ENCODE measurements at places on chromosomes 1 and 21.

- DNase-seq, result no peak
Measured at GRCh38 chr1:3327936-3328590, 126.4 kb upstream of the ARHGEF16 start.

GRCh38 chr1:53733447-53733931 is 5.5 kb downstream of the GLIS1 start:
- no peak for DNase-seq

- peak; percentile 74 for DNase-seq
Measured at GRCh38 chr1:226870401-226871279, at the start of gene PSEN2. TSS of gene PSEN2 (plus strand) at chr1:226870616. CDS start at chr1:226881908, 11,292 bp downstream.

DNA sequence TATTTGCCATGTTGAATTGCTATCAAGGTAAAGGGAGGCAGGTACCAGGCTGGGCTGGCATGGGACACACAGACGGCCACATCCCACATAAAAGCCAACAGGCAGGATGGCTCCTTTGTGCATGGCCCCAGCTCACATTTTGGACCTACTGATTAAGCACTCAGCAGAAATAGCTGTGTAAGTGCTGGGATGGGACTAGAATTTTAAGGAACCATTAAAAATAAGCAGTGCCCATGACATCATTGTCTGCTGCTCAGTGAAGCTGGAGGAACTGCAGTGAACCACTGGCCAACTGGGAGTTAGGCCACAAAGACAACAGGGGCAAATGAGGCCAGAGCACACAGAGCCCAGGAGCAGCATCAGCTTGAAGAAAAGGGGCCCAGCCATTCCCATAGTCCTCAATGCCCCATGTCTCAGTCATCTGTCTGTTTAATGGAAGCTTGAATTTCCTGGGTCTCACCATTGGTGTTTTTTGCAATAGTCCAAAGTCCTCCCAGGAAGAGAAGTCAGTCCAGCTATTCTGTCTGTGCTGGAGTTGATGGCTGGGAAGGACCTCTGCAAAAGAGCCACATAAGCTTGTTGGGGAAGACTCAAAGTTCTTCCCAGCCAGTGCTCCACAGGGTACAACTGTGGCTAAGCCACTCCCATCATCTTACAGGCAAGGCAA is 45.3 kb upstream of the TNR start:
- no peak for DNase-seq

- no peak for DNase-seq
Measured at GRCh38 chr1:183276386-183277080, 90.5 kb downstream of the LAMC2 start.

DNA sequence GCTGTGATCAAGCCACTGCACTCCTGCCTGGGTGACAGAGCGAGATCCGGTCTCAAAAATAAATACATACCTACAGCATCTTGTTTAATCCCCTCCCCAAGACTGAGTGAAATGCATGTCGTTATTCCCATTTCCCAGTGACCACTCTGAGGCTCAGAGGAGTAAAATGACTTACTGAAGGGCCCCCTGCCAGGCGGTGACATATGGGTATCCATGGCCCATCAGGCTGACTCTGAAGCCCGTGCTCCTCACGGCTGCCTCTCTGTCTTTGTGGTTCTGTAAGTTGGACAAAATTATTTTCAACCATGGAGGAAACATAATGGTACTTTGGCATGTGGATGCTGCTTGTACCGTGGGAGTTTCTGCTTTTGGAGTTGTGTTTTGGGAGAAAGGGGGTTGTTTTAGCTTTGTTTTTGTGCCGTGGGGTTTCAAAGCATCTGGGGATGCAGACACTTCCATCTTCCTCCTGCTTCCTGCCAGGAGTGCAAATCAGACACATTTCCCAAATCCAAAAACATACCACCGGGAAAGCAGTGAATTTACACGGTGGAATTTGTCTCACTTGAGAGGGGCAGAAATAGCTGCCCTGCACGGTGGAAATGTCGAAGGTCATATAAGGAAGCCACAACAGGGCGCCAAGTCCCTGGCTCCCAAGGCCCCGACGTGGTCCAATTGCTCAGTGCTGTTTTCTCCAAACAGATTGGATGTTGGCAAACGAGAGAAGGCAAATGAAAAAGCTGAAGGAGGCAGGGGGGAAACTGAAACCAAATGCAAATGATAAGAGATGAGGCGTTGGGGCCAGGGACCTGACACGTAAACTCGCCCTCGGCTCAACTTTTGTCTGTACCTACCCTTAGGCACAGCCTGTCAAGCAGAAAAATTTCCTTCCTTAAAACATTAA is 17.1 kb upstream of the PINK1 start:
- no peak for DNase-seq

DNA sequence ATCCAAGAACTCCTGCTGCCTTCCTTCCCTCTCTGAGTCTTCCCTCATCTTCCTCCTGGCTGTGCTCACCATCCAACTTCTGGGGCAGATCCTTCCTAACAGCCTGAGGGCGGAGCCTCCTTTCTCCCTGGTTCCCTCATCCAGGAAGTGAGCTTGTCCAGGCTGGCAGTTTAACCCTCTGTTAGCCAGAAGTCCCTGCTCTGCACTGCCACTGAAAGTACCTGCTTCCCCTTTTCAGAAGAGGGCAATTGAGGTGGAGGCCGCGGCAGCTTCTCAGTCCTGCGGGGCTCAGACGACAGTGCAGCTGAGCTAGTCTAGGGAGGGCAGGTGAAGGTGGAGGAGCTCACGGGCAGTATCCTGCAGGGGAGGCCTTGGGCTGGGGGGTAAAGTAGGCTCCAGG is 149.1 kb downstream of the FCRL5 start:
- no peak for DNase-seq

- DNase-seq, result no peak
Measured at GRCh38 chr1:53305650-53306049, 22.2 kb downstream of the LRP8 start.

DNA sequence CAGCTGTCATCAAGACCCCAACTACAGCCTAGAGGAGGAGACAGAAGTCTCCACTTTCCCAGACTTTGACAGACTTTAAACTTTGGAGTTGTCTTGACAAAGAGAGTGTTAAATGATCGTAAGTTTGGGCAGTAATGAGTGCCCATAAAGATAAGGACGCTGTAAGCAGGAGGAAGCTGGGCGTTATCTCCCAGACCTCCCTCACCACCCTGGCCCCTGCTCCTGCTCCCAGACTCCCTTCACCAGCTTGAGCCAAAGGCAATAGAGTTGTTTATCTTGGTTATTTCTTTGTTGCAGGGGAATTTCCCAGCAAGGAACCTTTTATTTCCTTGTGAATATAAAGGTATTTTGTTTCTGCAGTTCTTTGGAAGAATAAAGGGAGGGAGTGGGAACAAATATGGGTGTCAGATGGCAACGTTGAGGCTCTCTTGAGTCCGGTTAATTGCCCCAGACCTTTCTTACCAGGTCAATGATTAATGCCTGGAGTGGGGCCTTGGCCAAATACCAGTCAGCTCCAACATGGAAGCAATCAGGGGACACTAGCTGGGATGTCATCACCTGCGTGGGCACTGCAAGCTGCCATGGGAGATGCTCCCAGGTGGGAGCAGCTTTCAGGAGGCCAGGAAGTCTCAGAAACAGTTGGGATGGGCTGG is 4.4 kb downstream of the PIGR start:
- DNase-seq, result no peak

DNA sequence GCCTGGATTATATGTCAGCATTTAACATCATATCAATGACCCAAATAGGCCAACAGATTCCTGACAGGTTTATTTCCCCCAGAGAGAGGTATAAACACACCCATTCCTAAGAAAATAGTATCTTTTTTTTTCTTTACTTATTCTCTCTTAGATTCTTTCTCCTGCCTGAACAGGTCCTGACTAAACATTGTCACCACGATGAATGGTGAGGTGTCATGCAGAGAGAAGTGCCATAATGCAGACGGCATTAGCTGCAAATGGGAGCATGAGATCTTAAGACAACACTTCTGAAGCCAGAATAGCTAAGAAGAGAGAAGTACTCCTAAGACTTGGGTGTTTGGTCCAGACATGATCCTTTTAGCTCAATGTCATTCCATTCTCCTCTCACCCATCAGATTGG is 131.3 kb downstream of the ZNF648 start:
- no peak for DNase-seq

- no peak for DNase-seq
Measured at GRCh38 chr1:34929497-34929852, at the start of gene DLGAP3. TSS of gene DLGAP3 (minus strand) at chr1:34929650. CDS start at chr1:34905383, 24,267 bp downstream.

- DNase-seq, result no peak
Measured at GRCh38 chr1:178723546-178723945, 1.5 kb upstream of the RALGPS2 start.

DNA sequence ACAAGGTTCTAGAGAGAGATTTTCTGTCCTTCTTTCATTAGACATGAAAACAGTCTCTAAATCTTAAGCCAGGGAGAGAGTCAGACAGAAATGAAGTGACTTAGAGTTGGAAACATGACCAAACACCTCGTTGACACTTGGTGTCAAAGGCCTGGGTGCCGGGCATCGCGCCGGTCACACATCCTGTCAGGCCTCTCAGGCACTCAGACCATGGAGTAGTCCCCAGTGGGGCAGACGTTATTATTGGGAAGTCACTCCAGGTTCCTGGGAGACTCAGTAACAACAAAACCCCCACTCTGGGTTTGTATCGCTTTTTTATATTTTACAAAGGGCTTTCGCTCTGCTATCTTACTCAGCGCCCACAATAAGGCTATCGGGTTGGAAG is 25.8 kb downstream of the KCNN3 start:
- DNase-seq, result no peak

- DNase-seq, result peak; percentile 65
Measured at GRCh38 chr1:63920154-63921117, 146.6 kb downstream of the ROR1 start.

DNA sequence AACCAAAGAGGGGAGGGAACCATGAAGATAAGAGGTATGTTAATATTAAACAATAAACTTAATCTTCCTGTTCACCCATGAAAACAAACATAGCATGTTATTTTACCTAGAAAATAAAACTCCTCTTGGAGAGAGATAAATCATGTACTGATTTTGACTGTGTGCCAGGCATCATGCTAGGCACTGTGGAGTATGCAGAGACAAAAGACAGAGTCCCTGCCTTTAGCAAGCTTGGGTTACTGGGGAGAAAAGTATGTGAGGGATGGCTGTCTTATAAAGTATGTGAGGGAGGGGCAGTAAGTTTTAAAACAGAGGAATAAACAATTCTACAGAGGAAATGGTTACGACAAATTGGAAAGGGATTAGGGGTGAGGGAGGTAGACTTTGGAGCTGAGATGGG is 129.5 kb upstream of the BEND5 start:
- DNase-seq, result no peak

GRCh38 chr1:66757722-66758240 is 5.5 kb downstream of the DYNLT5 start:
- DNase-seq, result no peak

- DNase-seq, result no peak
Measured at GRCh38 chr1:189804352-189804751, 673.3 kb downstream of the BRINP3 start.

GRCh38 chr1:89530444-89531089 is 5.9 kb downstream of the LRRC8B start:
- no peak for DNase-seq

GRCh38 chr1:223815020-223815853 is 30.5 kb downstream of the TP53BP2 start:
- no peak for DNase-seq

- no peak for DNase-seq
Measured at GRCh38 chr1:188425687-188426086, 1596.9 kb downstream of the PLA2G4A start.

DNA sequence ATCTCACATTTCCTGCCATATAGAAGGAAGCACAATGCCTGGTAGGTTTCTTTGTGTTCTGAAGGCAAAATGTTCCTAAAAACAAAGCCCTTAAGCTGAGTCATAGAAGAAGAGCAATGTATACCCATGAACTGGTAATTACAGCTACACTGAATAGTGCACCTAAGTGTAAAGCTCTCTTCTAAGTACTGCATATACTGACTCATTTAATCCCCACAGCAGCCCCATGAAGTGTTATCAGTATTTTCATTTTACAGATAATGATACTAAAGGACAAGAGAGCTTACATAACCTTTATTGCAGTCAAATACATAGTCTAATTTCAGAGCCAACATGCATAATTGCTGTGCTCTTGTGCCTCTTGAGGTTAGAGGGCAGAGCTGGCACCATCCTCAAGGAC is 239.9 kb downstream of the DPYD start:
- no peak for DNase-seq

DNA sequence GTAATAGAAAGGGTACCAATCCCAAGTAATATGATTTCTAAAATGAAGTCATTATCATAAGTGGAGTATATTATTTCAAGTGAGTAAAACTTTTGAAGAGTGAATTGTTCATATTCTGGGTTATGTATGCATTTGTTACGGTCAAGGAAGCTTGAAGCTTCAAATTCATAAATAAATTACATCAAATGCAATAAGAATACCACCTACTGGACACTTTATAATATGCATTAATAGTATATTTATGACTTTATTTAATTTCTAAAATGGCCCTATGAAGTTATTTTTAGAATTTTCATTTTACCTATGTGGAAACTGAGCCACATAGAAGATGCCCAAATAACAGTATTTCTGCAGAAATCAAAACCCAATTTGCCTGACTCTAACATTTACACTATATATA is 260.6 kb downstream of the SMYD3 start:
- no peak for DNase-seq

DNA sequence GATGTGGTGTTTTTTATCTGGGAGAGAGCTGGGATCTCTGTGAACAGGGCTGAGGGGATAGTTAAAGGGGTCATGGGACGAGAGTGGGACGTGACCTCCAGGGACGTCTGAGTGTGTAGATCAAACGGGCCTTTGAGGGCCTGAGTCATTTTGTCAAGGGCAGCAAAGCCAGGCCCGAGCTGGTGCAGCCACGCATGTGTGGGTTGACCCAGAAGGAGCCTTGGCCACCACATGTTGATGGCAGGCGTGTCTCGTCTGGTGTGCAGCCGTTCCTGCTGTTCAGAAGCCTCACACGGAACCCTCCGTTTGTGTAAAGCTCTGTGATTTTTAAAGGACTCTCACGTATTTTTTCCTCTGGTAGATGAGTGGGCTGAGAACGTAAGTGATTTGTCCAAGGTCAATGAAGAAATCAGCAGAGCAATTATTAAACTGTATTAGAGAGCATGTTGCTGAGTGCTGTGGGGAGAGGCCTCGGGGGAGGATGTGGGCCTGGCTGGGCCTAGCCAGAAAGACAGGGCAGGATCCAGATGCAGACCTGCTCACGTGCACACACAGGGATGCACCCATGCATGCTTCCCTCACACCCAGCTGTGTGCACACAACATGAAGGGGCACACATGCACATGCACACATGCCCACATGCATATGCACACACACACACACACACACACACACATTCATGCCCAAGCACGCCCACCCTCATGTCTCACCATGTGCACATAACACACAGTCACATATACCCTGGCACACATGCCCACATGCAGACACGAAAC is 89.8 kb downstream of the AJAP1 start:
- no peak for DNase-seq

DNA sequence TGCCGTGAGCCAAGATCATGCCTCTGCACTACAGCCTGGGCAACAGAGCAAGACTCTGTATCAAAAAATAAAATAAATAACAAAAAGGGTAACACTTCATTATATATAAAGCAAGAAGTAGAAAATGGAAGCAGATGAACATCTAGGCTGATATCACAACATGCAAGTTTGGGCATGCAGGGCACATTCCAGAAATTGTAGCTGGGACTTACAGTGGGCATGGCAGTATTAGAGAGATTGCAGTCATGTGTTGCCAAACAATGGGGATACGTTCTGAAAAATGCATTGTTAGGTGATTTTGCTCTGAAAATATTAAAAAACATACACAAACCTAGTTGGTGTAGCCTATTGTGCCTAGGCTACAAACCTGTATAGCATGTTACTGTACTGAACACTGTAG is 441.0 kb upstream of the PRMT6 start:
- no peak for DNase-seq
